Kidney (tissue), 22 donors: ENCODE measurements at places on chromosomes 6 and 20.

GRCh38 chr6:98880486-98880885 lies 46.1 kb downstream of the POU3F2 start:
- DNase-seq: no peak

GRCh38 chr6:41460742-41461336 lies 85.3 kb upstream of the FOXP4 start:
- no peak for DNase-seq

DNA sequence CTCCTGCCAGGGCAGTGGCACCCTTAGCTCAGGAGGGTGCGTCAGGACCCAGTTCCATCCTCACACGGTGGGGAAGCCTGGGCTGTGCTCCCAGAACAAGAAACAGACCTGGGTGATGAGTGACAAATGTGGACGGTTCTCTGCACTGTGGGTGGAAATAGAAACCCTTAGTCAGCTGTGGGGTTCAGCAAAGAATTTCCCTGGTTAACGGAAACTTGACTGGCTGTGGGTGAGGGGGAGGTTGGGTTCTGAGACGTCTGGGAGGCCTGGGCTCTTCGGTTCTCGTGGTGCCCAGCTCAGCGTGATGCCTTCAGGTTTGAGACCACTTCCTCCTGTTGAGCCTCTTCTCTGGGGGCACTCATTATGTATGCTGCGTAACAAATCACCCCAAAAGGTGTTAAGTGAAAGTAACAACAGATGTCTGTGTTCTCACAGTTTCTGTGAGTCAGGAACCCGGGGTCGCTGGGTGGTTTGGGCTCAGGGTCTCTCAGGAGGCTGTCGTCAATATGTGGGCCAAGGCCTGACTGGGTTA lies 53.1 kb upstream of the FAM83D start:
- no peak for DNase-seq

- DNase-seq: no peak
These were observed 59.5 kb downstream of the VEGFA start for GRCh38 chr6:43829470-43829869.
